ENCODE measurements at places on chromosomes 11 and 22. TPM values are rescaled to one million over a fixed set of nuclear protein-coding genes. Genes with fewer than 3 reads are reported as not detected.

GRCh38 chr22:46079861-46080821 is 70.2 kb upstream of the PPARA start:
- no peak for DNase-seq

DNA sequence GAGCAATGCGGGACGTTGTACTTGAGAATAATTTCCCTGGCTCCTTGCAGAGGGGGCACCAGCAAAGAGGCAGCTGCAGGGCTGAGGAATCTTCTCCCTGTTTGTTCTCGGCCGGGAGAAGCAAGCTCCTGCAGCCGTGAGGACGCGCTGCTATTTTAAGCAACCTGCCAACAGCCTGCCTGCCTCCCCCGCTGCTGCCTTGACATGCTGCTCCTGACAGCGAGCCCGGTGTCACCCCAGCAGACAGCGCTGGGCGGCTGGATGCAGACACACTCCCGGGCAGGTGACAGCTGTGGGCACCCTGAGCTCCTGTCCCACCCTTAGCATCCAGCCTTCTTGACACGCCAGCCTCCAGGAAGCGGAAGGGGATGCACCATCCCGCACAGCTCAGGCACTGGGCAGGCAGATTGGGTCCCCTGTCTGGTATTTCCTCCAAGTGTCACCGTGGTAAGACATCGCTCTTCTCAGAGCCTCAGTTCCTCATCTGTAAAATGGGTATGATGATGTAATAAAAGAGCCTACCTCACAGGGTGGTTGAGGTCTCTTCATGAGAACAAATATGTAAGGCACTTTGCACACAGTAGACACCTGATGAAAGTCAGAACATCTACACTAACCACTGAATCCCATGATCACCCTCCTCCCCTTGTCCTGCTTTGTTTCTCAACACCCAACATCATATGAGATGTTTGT is 530.6 kb downstream of the MN1 start:
- no peak for DNase-seq

GRCh38 chr11:134905517-134905916 is 493.5 kb upstream of the B3GAT1 start:
- DNase-seq = no peak

DNA sequence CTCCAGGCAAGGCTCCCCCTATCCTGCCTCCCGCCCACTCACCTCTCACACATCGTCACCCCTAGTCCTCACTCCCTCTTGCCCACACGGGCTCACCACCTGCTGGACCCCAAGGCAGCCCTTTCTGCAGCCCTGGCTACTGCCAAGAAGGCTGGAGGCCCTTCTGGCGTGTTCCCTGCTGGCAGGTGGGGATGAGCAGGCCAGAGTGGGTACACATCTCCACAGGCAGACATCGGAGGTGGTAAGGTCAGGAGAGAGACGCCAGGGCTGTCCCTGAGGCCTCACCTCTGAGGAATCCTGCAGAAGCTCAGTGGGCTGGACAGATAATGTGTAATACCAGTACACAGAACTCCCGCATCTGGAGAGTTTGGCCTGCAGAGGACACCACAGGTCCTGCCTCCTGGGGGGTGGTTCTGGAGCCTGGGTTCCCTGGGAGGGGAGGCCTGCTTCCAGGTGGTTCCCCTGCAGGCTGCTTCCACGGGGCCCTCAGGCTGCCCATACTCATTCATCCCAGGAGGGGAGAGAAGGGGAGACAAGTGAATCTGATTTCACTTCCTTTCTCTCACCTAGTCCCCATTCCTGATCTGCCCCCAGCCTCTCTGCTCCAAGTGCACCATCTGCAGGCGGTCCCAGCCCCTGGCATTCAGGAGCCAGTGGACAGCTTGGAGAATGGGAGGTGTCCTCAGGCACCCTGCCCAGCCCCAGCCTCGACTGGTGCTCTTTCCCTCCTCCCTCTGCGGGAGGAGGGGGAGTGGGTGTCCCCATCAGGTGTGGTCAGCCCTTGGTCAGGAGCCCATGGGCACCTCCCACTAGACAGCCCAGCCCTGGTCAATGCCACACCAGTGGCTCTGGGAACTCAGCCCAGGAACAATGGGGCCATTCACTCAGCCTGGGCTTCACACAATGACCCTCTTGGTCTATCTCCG is 6.1 kb upstream of the CHST1 start:
- DNase-seq = no peak

DNA sequence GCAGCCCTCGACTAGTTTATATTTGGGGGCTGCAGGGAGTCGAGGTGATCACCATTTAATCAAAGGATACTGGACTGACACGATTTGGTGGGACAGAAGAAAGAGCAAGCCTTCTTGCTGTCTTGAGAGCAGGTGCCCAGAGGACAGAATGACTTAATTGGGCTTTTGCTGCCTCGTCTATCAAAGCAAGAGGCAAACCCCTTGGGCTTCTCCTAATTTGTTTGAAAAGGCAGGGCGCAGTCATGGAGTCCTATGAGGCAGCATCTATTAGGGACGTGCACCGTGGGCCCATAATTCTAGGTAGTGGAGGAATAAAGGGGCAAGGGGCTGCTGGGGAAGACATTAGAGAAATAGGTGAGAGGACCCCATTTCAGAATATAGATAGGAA is 1411.3 kb downstream of the TBC1D22A start:
- DNase-seq = no peak

DNA sequence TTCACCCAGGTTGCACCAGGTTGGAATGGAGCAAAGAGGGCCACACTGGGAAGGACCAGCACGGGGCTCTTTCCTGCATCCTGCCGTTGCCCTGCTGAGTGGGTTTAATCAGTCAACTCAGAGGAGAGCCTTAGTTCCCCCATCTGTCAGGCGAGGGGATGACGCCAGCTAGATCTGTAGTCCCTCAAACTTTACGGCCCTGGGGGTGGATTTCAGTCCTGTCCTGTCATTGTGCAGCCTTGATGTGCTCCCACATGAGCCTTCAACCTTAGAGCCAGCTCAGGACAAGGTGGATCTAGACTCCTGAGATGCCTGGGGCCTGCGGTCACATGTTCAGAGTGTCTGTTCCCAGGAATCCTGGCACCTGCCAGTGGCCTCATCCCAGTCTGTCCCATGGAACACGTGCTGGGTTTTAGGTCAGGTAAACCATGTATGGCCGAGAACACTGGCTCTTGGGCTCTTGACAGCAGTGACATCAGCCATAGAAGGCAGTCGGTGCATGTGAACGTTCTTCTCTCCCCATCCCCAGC is 104.3 kb downstream of the BCR start:
- no peak for DNase-seq

GRCh38 chr22:25360411-25360810 is 141.0 kb downstream of the CRYBB2 start:
- no peak for DNase-seq

DNA sequence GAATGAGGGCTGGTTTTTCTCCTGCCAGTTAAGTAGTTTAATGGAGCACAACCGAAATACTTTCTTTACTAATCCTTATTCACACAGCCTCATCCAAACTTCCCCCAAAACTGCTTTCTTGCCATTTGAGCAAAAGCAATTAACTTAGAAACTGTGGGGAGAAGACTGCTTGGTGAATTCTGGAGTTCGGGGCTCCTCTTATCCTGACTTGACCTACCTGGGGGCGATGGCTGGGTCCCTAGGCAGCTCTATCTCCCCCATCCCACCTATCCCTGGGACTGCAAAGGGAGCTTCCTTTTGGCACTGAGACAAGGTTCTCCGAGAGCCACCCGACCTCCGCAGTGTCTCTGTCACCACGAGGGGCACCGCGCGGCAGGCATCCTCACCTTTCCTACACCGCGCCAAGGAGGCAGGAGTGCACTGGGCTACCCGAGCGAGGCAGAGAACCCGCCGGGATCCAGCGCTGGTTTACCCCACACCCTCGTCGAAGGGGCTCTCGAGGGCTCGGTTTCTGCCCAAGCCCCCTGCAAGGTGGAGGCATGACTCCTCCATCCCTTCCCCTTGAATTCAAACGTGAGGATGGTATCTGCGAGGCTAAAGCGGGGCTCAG is 759 bp downstream of the DESI1 start:
- peak; percentile 66 for DNase-seq

ESAM gene
- 15.0 TPM for polyA plus RNA-seq

CNTF gene
- 1.4 TPM for polyA plus RNA-seq

HEPN1 gene
- not detected for polyA plus RNA-seq

ANGPTL5 gene
- polyA plus RNA-seq = 0.06 TPM

MS4A1 gene
- 0.67 TPM for polyA plus RNA-seq

OR52H1 gene
- polyA plus RNA-seq = not detected

MIAT gene
- 8.5 TPM for polyA plus RNA-seq
